CD8-positive, alpha-beta memory T cell (primary cell): ENCODE measurements at places on chromosomes 12 and 14. TPM values are rescaled to one million over a fixed set of nuclear protein-coding genes. Genes with fewer than 3 reads are reported as not detected.

DNA sequence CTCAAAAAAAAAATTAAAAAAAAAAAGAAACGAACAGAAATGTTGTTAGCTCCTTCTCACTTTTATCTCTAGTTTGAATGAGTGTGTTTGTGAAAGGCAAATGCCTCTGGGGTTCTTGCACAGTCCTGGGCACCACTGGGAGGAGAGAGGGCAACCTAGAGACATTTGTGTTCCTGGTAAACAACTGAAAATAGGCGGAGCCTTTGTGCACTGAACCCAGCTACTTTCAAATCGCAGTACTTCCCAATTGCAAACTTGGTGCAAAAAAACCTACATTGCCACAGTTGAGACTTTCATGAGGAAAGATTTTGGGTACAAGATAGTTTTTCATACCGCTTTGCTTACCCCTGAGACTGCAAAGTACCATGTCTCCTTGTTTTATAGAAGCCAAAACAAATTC lies 430.0 kb downstream of the ZFP36L1 start:
- no peak for DNase-seq
- H3K4me1 ChIP-seq = peaks cover 11% of the 10 kb centered on the region
- no peaks in the 10 kb centered on the region for H3K27me3 ChIP-seq
- H3K36me3 ChIP-seq = no peaks in the 10 kb centered on the region
- H3K27ac ChIP-seq = no peak overlapping the region
- no peak overlapping the region for H3K4me3 ChIP-seq

DNA sequence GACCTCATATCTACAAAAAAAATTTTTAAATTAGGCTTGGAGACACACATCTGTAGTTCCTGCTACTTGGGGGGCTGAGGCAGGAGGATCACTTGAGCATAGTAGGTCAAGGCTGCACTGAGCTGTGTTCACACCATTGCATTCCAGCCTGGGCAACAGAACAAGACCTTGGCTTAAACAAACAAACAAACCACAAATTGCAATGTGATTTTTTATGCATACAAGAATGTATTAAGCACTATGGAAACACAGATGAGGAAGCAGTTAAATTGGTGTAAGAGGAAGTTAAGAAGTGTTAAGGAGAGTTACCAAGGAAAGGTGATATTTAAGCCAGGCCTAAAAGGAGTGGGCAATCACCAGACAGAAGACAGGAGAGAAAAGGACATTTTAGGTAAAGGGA lies 83.6 kb upstream of the HECTD1 start:
- no peaks in the 10 kb centered on the region for H3K36me3 ChIP-seq
- no peak overlapping the region for H3K27ac ChIP-seq
- H3K27me3 ChIP-seq = no peaks in the 10 kb centered on the region
- DNase-seq = no peak
- H3K4me3 ChIP-seq = no peak overlapping the region

- H3K4me3 ChIP-seq = no peak overlapping the region
- no peaks in the 10 kb centered on the region for H3K27me3 ChIP-seq
- no peak for DNase-seq
- H3K36me3 ChIP-seq = no peaks in the 10 kb centered on the region
- no peak overlapping the region for H3K27ac ChIP-seq
- no peaks in the 10 kb centered on the region for H3K4me1 ChIP-seq
Observed at GRCh38 chr14:98819132-98819866, 452.7 kb downstream of the BCL11B start.

DNA sequence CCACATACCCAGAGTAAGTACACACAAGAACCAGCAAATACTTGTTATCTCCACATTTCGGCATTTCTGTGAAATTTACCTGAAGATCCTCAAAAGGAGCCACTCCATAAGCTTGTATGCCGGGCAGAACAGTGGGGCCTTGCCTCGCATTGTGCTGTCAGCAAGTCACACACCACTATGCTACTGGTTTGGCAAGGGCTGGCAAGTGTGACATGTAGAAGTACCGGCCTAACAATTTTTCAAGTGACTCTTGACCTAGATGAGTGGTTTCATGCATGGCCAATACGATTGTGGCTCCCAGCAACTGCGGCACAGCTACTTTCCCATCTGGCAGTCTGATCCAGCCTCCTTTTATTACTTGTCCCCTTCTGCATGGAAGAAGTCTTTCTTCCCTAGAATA lies 69.8 kb downstream of the GAS2L3 start:
- no peaks in the 10 kb centered on the region for H3K27me3 ChIP-seq
- H3K27ac ChIP-seq = no peak overlapping the region
- no peaks in the 10 kb centered on the region for H3K36me3 ChIP-seq
- no peaks in the 10 kb centered on the region for H3K4me1 ChIP-seq
- no peak overlapping the region for H3K4me3 ChIP-seq

DNA sequence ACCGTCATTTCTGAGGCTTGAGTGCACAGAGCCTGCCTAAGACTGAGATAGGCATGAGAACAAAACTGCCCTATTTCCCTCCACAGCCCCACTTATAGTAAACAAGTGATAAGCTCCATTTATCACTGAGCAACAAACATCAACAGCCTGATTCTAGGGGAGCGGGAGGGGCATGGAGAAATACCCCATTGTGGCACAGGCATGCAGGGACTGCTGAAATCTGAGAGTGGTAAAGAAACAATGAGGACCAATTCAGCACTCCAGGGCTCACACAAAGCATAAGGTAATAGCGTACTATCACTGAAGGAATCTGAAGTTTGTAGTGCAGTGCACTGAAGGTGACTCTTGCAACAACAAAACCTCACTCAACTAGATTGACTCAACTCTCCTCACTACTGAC lies 186.7 kb downstream of the ANO2 start:
- H3K36me3 ChIP-seq = no peaks in the 10 kb centered on the region
- no peak overlapping the region for H3K4me3 ChIP-seq
- H3K27ac ChIP-seq = no peak overlapping the region
- H3K27me3 ChIP-seq = no peaks in the 10 kb centered on the region
- DNase-seq = no peak

DNA sequence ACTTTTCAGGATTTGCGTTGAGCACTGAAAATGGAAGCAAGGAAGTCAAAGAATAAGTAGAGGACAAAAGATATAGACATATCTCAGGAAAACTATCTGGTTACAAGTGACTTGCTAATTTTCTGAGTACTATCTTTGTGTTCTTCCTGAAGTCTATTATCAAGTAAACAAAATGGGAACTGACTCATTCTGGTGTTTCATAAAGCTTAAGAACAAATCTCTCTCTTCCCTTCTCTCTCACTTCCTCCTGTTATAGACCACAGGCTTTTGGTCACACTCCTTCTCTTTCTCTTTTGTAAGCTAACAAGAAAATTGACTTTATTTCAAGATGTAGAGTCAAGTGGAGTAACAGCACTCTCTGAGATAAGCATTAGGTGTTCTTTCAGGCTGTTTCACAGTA lies 406.6 kb upstream of the SYT1 start:
- no peaks in the 10 kb centered on the region for H3K4me1 ChIP-seq
- no peak overlapping the region for H3K4me3 ChIP-seq
- no peaks in the 10 kb centered on the region for H3K27me3 ChIP-seq

GRCh38 chr12:57623385-57623784 lies 9.6 kb downstream of the B4GALNT1 start:
- H3K4me3 ChIP-seq = no peak overlapping the region
- no peak for DNase-seq
- H3K36me3 ChIP-seq = no peaks in the 10 kb centered on the region
- H3K4me1 ChIP-seq = peaks cover 30% of the 10 kb centered on the region
- no peak overlapping the region for H3K27ac ChIP-seq

DNA sequence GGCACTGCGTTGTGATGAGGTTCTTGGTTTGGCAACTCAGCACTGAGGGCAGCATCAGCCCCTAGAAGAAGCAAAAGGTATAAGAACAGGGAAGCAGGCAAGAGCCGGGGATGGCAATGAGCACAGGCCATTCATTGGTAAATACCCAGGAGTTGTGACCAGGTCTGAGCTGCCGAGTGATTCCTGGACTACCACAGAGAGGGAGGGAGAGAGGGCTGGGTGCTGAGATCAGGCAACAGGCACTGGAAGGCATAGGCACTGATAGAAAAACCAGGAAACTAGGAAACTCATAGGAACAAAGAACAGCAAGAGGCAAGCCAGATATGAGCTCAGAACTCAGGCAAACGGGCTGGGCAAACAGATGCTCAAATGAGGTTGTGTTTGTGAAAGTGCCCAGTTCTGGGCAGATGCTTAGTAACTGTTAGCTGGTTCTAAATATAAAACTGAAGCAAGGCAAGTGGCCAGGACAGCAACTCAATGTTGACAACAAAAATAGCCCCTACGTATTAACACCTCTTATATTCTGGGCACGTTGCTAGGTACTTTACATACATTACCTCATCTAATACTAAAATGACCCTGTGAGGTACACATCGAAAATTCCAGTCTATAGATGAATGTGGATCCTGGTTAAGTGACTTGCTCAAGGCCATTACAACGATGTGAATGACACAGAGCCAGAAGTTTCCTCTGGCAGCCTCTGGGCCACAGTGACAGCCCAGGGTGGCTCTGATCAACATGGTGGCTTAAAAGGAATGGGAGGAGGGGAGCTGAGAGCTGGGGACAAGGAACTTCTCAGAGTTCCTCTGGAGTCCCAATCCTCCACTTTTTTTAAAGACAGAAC lies 121.1 kb downstream of the PRMT8 start:
- no peaks in the 10 kb centered on the region for H3K4me1 ChIP-seq
- no peak for DNase-seq
- peaks cover 14% of the 10 kb centered on the region for H3K36me3 ChIP-seq
- no peak overlapping the region for H3K27ac ChIP-seq

DNA sequence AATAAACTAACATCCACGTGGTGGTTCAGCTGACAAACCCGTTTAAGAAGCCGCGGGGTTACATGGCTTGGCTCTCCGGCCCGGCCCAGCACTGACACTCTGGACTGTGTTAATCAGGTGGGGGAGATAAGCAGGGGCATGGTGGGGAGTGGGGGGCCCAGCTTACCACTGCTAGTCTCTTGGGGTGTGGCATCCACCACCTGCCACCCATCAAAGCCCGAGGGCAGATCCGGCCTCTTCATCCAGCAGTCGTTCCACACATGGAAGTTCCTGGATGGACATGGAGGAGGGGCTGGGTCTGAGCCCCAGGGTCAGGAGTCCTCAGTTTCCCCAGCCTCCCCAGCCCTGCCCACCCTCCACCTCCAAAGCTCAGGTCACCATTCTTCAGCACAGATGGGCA lies 4.9 kb downstream of the TGM1 start:
- no peak overlapping the region for H3K4me3 ChIP-seq
- H3K36me3 ChIP-seq = peaks cover 7% of the 10 kb centered on the region
- no peaks in the 10 kb centered on the region for H3K4me1 ChIP-seq
- no peak overlapping the region for H3K27ac ChIP-seq
- no peak for DNase-seq

GRCh38 chr14:28245216-28245615 lies 521.4 kb upstream of the FOXG1 start:
- DNase-seq = no peak
- no peaks in the 10 kb centered on the region for H3K4me1 ChIP-seq
- H3K27ac ChIP-seq = no peak overlapping the region
- H3K27me3 ChIP-seq = no peaks in the 10 kb centered on the region

DNA sequence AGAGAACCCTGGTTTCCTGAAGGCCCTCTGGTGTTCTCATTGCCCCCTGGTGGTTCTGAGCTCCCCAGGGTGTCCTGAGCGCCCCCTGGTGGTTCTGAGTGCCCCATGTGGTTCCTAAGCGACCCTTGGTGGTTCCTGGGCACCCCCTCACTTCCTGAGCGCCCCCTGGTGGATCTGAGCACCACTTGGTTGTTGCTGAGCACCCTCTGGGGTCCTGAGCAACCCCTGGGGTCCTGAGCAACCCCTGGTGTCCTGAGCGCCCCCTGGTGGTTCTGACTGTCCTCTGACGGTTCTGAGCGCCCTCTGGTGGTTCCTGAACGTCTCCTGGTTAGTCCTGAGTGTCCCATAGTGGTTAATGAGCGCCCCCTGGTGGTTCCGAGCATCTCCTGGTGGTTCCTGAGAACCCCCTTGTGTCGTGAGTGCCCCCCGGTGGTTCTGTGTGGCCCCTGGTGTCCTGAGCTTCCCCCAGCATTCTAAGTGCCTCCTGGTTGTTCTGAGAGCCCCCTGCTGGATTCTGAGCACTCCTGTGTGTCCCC lies 568.3 kb downstream of the TMEM121 start:
- no peak overlapping the region for H3K27ac ChIP-seq
- no peaks in the 10 kb centered on the region for H3K36me3 ChIP-seq
- H3K27me3 ChIP-seq = no peaks in the 10 kb centered on the region
- no peak for DNase-seq

DNA sequence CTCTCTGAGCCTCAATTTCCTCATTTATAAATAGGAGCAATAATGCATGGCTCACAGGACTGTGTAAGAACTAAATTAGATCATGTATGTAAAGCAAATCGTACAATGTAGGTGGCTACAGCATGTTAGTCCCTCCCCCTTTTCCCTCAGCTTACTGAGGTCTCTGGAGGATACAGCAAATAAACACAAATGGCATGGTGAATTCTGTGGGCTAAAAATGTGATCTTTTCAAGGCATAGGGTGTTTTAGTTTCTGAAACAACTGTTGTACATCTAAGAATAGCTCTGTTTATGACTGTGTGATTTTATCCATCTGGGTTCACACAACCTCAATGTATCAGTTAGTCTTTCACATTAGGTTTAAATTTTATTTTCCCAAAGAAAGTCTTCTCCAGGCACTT lies 121.2 kb upstream of the PLEKHG7 start:
- H3K4me3 ChIP-seq = no peak overlapping the region
- no peaks in the 10 kb centered on the region for H3K27me3 ChIP-seq
- DNase-seq = no peak

DNA sequence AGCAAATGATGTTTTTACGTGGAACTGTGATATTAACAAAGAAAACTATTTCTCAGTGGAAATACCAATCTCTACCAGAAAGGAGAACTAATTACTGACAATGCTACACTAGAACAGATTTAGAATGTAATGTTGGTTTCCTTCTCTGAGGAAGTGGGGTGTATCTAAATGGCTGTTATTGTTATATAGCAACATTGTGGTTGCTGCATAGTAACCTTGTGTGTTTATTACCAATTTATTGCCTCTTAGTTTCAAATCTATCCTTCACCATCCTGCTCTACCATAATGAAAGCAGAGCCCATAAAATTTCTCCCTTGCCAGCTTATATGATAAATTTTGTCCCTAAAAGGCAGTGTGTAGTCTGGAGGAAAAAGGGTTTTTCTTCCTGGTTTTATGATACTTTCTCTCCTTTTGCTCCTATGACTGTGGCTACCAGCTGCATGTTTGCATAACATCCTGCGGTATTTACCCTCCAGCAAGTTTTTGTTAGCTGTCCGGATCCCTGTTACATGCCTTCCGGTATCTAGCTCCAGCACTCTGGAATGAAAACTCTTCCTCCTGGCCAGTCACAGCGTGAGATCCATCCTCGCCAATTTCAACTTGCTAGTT lies 5.7 kb upstream of the KLRK1 start:
- peak overlapping the region; percentile 99 for H3K27ac ChIP-seq
- H3K36me3 ChIP-seq = no peaks in the 10 kb centered on the region
- peaks cover 44% of the 10 kb centered on the region for H3K4me1 ChIP-seq
- H3K4me3 ChIP-seq = peak overlapping the region; percentile 56

GRCh38 chr12:101127521-101128219 lies 82.4 kb downstream of the SLC5A8 start:
- no peak for DNase-seq
- H3K27ac ChIP-seq = no peak overlapping the region
- no peak overlapping the region for H3K4me3 ChIP-seq

- H3K36me3 ChIP-seq = no peaks in the 10 kb centered on the region
- no peak for DNase-seq
- H3K27ac ChIP-seq = no peak overlapping the region
- H3K4me1 ChIP-seq = no peaks in the 10 kb centered on the region
- no peak overlapping the region for H3K4me3 ChIP-seq
Observed at GRCh38 chr14:106850913-106851825, 1324.8 kb downstream of the TMEM121 start.

Gene SALL2
- total RNA-seq = 2.6 TPM

Gene MUCL1
- total RNA-seq = not detected

Gene CLEC9A
- not detected for total RNA-seq

Gene WDHD1
- 56.3 TPM for total RNA-seq

Gene LRRC74A
- total RNA-seq = not detected

Gene CMKLR1
- total RNA-seq = 0.57 TPM

Gene C2CD5
- 25.3 TPM for total RNA-seq
